Keratinocyte (primary cell): ENCODE measurements at places on chromosomes 3 and 15. TPM values are rescaled to one million over a fixed set of nuclear protein-coding genes. Genes with fewer than 3 reads are reported as not detected.
A peak's percentile ranks its signal among the peaks of the same experiment; 100 is the strongest.

DNA sequence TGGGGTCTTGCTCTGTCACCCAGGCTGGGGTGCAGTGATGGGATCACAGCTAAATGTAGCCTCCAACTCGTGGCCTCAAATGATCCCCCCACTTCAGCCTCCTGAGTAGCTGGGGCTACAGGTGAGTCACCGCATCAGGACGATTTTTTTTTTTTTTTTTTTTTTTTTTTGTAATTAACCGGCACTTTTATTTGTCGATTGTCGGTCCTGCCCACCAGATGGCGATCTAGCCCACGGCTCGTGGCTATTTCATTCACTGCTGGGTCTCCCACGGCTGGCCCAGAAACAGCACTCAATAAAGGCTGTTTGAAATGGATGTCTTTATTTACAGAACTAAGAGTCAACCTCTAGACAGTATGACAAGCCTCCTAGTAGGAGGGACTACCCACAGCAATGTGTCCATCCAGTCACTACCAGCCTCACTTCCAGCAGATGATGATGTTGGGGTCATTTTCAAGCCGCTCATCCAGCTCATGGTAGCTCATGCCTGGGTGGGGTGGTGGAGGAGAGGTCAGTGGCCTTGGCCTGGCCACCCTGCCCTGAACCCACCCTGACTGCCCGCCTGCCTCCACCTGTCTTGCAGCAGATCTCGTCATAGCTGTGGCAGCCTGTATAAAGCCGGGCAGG is 1.8 kb upstream of the ZMYND10 start:
- DNase-seq, result no peak

GRCh38 chr3:102200126-102200525 is 234.7 kb upstream of the ZPLD1 start:
- peak; percentile 23 for DNase-seq

DNA sequence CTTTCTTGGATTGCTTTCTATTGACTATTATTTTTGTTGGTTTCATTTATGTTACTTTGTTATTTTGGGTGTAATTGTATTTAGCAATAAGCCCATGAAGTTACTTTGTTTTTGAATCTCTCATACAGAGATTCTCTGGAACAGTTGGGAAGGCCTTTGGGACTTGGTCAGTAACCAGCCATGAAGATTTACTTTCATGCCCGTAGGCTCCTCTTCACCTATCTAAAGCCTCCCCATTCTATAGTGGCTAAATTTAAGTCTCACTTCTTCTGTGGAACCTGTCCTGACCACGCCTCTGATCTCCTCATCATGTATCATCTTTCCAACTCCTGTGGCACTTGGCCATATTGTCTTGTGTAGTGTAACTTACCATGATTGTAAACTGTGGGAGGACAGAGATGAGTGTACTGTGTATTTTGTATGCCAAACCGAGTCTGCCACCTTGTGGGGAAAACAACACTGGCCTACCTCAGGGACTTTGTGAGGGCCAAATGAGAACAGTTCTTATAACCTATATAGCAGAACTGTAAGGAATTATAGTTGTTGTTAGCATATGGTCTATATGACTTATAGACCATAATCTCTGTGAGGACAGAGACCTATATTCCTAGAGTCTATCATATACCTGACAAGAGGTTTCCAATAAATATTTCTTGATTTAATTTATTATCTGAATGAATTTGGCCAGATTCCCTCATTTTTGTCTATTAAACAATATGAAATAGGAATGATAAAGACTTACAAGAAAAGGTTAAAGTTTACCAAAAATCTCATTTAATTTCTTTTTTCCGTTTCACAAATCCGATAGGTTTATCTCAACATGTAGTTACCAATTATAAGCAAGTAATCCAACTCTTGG is 75.0 kb downstream of the STARD9 start:
- DNase-seq, result peak; percentile 75

DNA sequence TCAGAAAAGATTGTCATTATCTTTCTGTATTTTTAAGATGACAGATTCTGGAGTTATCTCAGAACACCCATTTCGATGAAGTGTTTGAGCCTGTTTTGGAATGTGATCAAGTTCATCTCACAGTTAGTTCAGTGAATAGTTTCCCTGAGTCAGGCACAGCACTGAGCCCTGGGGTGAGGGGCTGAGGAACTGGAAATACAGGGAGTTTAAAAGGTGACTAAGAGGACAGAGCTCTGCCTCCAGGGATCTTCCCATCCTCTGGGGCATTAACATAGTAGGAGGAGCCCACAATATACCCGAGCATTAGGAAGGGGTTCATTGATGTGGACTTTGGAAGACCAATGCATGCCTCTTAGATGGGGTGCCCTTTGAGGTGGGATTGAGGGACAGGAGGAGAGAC is 355.1 kb downstream of the CLSTN2 start:
- no peak for DNase-seq

- DNase-seq, result no peak
Measured at GRCh38 chr3:159839561-159840379, 148.9 kb upstream of the IL12A start.

GRCh38 chr15:57761562-57761961 is 55.0 kb downstream of the POLR2M start:
- DNase-seq, result no peak

DNA sequence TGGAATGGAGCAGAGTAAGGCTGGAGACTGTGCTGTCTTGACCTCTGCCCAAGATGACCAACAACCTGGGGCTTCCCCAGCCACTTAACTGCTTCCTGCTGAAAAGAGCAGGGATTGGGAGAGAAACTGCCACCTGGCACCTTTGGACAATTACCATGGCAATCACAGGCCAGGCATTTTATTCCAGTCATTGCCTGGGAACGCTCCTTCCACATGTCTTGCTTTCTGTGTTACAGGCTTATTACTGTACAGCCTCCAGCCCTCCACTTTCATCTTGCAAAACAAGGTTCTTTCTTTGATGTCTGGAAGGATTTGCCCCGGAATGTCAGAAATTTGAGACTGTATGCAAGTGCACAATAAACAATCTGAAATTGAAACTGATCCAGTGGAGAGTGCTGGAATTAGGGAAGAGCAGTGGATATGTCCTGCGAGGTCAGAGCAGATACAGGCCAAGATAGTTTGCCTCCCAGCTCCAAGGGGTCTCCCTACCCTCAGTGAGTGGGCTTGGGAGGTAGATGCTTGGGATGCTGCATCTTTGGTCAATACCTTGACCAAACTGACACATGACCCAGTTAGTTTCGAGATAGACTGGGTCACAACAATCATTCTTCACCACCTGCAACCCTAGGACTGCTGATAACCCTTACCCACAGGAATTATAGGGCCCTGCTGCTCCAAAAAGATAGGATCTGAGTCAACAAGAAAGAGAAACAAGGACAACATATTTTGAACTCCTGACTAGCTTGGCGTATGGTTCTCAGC is 2.7 kb downstream of the PPP1R14D start:
- DNase-seq, result no peak

DNA sequence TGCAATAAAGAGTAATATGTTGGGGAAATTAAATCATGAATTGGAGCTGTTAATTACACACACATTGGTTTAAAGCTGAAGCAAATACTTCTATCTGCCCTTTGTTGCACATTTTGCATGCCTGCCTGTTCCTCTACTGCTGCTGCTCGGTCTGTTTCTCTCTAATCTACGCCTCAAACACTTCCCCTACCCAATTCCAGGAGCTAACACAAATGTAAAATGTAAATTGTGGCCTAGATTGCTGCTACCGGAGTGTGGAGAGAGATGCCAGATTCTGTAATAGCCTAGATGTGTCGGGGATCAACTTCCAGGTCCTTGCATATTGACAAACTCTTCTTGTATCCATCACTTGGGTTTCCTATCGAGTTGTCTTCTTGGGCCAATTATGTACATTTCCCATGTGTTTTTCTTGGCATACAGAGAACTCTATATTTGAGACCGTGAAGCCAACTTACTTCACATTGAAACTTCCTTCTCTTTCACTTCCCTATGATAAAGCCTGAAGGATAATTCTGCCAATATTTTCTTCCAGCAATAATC is 450.4 kb upstream of the NR2F2 start:
- no peak for DNase-seq

DNA sequence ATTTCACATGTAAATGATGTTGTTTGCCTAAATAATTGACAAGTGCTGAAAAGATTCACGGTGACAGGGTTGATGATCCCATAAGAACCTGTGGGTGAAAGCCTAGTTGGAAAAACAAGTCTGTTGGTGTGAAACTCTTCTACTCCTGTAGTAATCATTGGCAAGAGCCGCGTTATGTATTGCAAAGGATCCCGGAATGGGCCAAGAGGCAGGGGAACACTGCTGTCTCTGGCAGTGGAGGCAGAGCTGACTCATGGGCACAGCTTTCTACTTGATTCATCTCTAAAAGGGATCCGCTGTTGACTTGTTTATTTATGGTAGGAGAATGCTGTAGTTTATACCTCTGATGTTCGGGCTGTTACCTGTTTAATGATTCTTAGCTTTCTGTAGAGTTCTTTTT is 63.1 kb downstream of the MAP6D1 start:
- no peak for DNase-seq

The PLS1 gene
- 6.0 to 13.9 TPM (median 10.3 TPM) in 3 replicates for polyA plus RNA-seq
